ENCODE measurements at places on chromosomes 12 and 14.

DNA sequence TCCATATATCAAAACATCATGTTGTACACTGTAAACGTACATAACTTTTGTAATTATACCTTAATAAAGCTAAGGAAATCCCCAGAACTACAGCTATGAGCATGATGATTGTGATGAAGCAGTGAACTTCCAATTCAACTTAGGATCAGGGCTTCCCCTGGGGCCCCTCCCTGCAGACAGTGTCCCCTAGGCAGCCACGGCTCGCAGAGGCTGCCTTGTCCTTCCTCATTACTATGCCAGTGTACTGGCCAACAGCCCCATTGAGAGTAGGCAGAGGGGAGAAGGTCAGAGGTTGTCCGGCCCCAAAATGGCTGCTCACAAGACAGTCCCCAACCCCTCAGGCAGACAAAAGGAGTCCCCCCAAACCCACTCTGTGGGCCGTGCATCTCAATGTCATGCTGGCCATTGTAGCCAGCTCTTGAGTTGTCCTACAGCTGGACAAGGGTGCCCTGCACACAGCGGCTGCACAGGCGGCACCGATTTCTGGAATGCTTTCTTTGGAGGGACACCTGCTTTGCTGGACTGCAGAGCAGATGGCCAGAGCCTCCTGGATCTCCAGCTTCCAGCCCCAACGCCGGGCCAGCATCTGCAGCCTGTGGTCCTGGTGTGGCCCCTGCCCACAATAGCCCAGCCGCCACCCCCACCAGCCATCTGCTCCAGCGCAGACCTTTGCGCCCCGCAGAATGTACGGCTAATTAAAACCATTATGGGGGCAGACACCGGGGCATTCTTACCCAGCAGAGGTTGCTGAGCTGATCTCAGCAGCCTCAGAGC, 46.1 kb downstream of the NIN start:
- no peak for DNase-seq

GRCh38 chr14:31611778-31612433, 50.7 kb downstream of the NUBPL start:
- no peak for DNase-seq

DNA sequence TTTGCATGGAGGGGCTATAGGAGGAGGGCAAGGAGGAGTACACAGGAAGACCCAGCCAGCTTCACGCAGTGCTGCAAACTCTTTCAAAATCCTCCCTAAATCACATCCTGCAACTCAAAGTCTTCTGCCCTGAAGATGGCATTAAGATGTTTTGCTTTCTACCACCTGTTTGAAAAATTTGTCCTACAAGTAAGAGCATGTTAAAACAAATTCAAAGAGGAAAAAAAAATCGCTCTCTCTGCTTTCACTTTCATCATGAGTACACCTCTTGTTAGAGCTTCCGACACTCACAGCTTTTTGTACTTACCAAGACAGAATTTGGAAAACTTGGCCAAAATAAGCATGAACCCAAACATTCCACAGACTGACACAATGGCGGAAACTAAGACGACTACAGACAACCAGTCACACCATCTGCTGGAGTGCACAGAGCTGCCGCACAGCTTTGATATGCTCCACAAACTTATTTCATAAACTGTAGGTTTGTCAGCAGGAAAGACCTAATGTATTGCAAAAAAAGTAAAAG, 21.3 kb downstream of the GCH1 start:
- DNase-seq: no peak

DNA sequence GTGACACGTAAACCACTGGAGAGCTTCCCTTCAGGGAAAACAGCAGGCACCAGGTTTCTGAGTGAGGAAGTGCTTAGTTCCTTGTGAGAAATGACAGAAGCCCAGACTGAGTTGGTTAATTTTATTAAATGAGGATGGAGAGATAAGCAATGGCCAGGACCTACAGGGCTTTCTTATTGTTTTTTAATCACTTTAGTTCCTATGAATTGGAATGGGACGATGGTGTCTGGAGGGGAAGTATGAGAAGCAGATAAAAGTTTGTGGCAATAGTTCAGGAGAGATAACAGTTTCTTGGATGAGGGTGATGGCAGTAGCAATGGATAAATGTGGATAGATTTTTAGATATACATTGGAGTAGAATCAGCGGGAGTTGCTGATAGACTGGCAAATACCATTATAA, 86.5 kb upstream of the PTPRR start:
- DNase-seq: no peak

DNA sequence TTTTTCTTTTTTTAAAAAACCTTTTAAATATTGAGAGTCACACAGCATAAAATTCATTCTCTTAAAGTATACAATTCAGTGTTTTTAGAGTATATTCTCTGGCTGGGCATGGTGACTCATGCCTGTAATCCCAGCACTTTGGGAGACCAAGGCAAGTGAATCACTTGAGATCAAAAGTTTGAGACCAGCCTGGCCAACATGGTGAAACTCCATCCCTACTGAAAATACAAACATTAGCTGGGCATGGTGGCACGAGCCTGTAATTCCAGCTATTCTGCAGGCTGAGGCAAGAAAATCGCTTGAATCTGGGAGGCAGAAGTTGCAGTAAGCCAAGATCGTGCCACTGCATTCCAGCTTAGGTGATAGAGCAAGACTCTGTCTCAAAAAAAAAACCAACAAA, 68.4 kb upstream of the BCAT1 start:
- no peak for DNase-seq

DNA sequence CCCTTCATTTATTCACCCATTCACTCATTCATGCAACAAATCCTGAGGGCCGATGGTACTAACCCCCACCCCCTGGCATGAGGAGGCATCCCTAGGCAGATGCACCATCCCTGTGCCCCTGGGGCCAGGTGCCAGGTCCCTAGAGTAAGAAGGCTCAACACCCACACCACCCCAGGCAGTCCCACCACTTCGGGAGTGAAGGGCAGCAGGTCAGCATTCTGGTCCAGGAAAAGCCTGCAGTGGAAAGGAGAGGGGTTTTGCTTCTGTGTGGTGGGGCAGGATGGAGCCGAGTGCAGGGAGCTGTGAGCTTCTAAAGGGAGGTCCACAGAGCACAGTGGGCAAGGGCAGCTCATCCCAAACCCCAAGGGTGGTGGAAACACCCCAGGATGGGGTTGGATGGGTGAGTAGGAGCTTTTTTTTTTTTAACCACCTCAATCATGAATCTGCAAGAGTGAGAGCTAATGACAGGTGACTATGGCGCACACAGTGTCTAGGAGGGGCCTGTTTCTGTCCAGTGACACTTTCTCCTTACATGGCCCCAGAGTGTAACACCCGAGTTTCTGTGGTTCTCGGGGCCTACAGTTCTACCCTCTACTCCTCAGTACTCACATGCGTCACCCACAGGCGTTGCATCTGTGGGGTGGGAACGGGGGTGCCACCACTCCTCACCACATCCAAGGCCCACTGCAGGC, 414.3 kb downstream of the TMEM121 start:
- no peak for DNase-seq

GRCh38 chr12:120238217-120238616, 27.3 kb downstream of the PXN start:
- no peak for DNase-seq

GRCh38 chr12:128969480-128970055, 116.3 kb downstream of the GLT1D1 start:
- DNase-seq: peak; percentile 91
